Activated CD8-positive, alpha-beta memory T cell treated with anti-CD3 and anti-CD28 coated beads, Interleukin-2, amount 10 ng/mL, durations not matched to agents 7 days and 5 days (primary cell): ENCODE measurements at places on chromosomes 2 and 18. TPM values are rescaled to one million over a fixed set of nuclear protein-coding genes. Genes with fewer than 3 reads are reported as not detected.
A peak's percentile ranks its signal among the peaks of the same experiment; 100 is the strongest.

Gene FBXO41
- 28.2 TPM for total RNA-seq

Gene ZSWIM2
- not detected for total RNA-seq

Gene IL36RN
- total RNA-seq = not detected

Gene YIPF4
- total RNA-seq = 40.5 TPM

Gene KCNF1
- not detected for total RNA-seq

Gene VIL1
- total RNA-seq = 0.73 TPM

Gene SNORC
- total RNA-seq = 1.8 TPM

- H3K4me1 ChIP-seq = no peaks in the 10 kb centered on the region
- no peak overlapping the region for H3K4me3 ChIP-seq
- DNase-seq = no peak
Observed at GRCh38 chr18:37701967-37702366, 136.4 kb upstream of the CELF4 start.

DNA sequence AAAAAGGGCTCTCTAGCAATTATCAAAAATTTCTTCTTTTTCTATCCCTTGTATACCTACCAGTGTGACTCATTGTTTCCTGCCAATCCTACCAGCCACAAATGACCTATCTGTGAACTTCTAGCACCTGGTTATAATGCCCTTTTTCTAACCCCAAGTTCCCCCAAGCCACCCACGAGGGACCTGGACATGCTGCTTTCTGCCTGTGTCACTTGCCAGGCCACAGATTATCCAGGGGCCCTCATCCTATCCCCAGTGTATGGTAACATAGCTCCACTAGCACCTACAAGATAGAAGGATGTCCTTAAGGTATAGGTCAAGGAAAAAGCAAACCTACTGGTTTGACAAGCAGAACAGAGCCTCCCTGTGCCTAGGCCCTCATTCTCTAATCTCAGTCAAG lies 26.8 kb downstream of the AAK1 start:
- H3K36me3 ChIP-seq = peaks cover 38% of the 10 kb centered on the region
- H3K4me1 ChIP-seq = peaks cover 27% of the 10 kb centered on the region
- H3K27me3 ChIP-seq = no peaks in the 10 kb centered on the region
- H3K4me3 ChIP-seq = no peak overlapping the region

GRCh38 chr18:10100196-10100595 lies 186.4 kb downstream of the VAPA start:
- H3K27me3 ChIP-seq = no peaks in the 10 kb centered on the region
- H3K4me3 ChIP-seq = no peak overlapping the region
- H3K27ac ChIP-seq = no peak overlapping the region
- no peaks in the 10 kb centered on the region for H3K4me1 ChIP-seq
- DNase-seq = no peak
- no peaks in the 10 kb centered on the region for H3K36me3 ChIP-seq

GRCh38 chr18:7946734-7947377 lies 379.7 kb downstream of the PTPRM start:
- H3K36me3 ChIP-seq = no peaks in the 10 kb centered on the region
- no peaks in the 10 kb centered on the region for H3K4me1 ChIP-seq
- no peak for DNase-seq
- peak overlapping the region; percentile 44 for H3K4me3 ChIP-seq
- H3K27me3 ChIP-seq = no peaks in the 10 kb centered on the region

GRCh38 chr2:12412898-12413305 lies 303.8 kb upstream of the TRIB2 start:
- peak; percentile 46 for DNase-seq
- no peaks in the 10 kb centered on the region for H3K27me3 ChIP-seq
- H3K36me3 ChIP-seq = peaks cover 2% of the 10 kb centered on the region
- peak overlapping the region; percentile 44 for H3K27ac ChIP-seq
- H3K4me3 ChIP-seq = no peak overlapping the region

DNA sequence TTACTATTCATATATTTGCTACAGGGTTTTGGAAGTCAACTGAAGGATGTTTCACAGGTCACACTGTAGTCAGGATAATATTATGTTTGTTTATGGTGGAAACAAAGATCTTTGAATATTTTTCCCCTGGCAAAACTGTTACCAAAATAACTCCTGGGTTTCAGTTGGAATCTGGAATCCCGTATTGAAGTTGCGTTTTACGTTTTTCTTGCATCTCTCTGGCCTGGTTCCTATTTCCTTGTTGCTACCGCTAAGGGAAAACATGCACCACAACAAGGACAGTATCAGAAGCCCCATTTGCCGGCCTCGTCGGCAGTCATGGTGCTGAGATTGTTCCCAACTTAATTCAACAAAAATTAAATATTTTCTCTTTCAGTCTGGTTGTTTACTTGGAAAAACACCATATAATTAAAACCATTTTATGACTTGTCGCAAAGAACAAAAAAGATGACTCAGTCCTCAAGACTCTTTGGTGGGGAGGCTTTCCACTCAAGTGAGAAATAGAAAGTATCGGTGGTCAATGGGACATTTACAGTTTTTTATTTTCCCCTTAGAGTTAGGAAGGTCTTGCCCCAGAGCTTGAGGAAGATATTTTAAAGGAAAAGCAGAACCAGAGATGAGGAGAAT lies 42.3 kb downstream of the EN1 start:
- H3K4me3 ChIP-seq = no peak overlapping the region
- no peak overlapping the region for H3K27ac ChIP-seq
- peaks cover 47% of the 10 kb centered on the region for H3K27me3 ChIP-seq
- no peak for DNase-seq
- H3K36me3 ChIP-seq = no peaks in the 10 kb centered on the region

GRCh38 chr2:65562890-65563289 lies 130.5 kb upstream of the SPRED2 start:
- no peak overlapping the region for H3K27ac ChIP-seq
- no peak for DNase-seq
- no peak overlapping the region for H3K4me3 ChIP-seq
- H3K4me1 ChIP-seq = peaks cover 2% of the 10 kb centered on the region
- H3K36me3 ChIP-seq = no peaks in the 10 kb centered on the region

DNA sequence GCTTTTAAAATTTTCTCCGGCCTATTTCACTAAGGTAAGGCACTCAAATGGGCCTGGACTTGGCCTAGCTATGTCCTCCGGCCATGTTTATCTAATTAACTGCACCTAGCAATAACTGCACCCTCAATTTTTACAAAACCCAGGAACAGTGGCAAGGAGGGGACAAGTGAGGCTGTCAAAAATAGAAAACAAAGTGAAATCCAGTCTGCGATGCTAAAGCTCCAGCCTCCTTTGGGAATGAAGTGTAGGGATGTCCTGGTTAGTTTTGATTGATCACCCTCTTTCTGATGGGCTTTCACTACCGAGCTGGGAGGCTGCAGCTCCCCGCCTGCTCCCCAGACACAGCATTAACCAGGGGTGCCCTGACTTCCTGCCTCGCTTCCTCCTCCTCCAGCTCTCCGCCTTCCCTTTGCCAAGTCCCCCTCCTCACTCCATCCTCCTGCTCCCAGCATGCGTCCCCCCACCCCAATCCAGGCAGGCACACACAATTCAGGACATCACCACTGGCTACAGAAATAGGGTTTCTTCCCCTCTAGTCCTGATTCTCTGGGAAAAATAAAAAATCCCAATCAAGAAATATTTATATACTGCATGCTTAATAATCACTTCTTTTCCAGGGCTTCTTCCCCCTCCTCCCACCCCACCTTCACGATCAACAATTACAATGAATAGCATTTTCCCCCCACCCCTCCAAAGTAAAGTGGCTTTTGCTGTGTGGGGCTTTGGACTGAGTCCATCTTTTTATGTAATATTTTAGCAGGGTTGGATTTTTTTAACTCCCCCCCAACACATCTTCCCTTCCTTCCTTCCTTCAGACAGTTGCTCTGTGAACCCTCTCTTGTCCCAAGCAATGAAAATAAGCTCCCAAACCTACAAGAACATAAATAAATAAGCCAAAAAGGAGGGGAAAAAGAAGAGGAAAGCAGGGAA lies 3.3 kb upstream of the POU3F3 start:
- no peak overlapping the region for H3K27ac ChIP-seq
- no peak overlapping the region for H3K4me3 ChIP-seq
- H3K27me3 ChIP-seq = peaks cover 88% of the 10 kb centered on the region
- H3K36me3 ChIP-seq = peaks cover 8% of the 10 kb centered on the region
- H3K4me1 ChIP-seq = peaks cover 17% of the 10 kb centered on the region

GRCh38 chr2:134336352-134336751 lies 82.5 kb downstream of the MGAT5 start:
- H3K36me3 ChIP-seq = peaks cover 16% of the 10 kb centered on the region
- H3K4me1 ChIP-seq = peaks cover 2% of the 10 kb centered on the region
- H3K27me3 ChIP-seq = no peaks in the 10 kb centered on the region
- DNase-seq = no peak
- no peak overlapping the region for H3K27ac ChIP-seq

DNA sequence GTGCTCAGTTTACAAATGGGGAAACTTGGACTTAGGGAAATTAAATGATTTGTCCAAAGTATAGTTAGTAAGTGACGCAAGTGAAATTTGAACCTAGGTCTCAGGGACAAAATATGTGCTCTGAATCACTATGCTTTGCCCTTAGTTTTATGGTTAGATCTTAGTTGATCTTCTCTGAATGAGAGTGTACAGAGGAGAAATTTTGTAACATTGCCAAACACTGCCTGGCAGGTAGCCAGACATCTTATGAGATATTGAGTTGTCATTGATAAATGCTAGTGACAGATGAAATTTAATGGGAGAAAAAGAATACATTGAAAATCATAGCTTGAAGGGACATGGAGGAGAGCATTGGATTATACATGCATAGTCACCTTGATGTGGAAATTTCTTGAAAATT lies 91.4 kb downstream of the GALNT1 start:
- H3K4me3 ChIP-seq = no peak overlapping the region
- peaks cover 5% of the 10 kb centered on the region for H3K36me3 ChIP-seq
- no peak for DNase-seq
- H3K4me1 ChIP-seq = no peaks in the 10 kb centered on the region
- H3K27me3 ChIP-seq = no peaks in the 10 kb centered on the region

DNA sequence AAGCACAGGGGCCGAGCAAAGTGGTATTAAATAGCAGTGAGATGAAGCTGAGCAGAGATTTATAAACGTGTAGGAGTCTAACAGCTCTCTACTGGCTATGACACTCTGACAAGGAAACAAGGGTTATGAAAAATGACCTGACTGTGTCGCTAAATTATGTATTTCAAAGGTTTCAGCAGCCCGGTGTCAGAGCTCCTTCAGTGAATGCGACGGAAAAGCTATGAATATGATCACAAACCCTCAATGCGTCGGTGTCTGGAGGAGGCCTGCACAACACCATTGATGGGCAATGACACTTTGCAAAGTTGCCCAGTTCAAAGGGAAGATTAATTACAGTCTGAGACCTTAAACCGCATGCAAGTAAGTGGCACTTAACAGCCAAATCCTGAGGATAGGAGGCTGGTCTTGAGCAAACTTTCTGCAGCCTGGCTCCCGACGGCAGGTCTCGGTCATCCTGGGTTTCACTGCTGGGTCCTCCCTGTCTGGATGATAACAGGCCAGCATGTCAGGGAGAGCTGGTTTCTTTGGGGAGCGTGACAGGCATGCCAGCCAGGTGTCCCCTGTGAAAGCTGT lies 615.1 kb upstream of the SALL3 start:
- no peak overlapping the region for H3K27ac ChIP-seq
- H3K4me3 ChIP-seq = no peak overlapping the region
- no peaks in the 10 kb centered on the region for H3K27me3 ChIP-seq
- no peaks in the 10 kb centered on the region for H3K36me3 ChIP-seq

- no peak overlapping the region for H3K4me3 ChIP-seq
- H3K27ac ChIP-seq = no peak overlapping the region
- no peaks in the 10 kb centered on the region for H3K4me1 ChIP-seq
- H3K27me3 ChIP-seq = peaks cover 14% of the 10 kb centered on the region
- DNase-seq = no peak
Observed at GRCh38 chr18:49744376-49745008, 68.8 kb downstream of the ACAA2 start.

GRCh38 chr2:2845267-2845666 lies 514.2 kb upstream of the MYT1L start:
- H3K36me3 ChIP-seq = no peaks in the 10 kb centered on the region
- no peak for DNase-seq
- H3K4me3 ChIP-seq = no peak overlapping the region
- no peaks in the 10 kb centered on the region for H3K27me3 ChIP-seq

DNA sequence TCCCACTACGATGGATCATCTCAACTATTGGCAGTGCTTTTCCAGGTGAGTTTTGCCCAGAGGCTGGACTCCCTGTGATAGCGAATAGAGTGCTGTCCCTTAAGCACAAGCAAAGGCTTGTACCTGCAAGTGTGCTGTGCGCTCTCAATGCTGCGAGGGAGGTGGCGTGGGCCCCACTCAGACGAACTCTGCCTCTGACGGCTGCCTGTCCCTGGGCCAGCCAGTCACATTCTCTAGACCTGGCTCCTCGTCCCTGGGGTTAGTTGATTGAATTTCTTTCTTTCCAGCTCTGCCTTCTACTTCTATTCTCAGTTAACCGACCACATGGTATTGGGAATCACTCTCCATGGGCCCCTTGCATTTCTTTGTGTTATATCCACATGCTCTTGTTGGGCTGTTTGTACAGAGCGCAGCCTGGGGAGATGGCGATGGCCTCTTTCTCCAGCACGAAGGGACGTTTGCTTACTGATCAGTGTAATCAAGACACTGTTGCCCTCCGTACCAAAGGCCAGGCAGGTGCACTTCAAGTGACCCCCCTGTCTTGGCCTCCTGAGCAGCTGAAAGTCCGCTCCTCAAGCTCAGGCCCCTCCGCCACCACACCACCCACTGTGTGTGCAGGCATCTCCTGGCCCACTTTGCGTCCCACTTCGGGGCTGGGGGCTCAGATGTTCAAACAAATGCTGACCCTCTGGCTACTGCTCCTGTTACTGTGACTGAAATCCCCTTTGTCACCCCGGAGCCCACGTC lies 151.3 kb downstream of the ZNF236 start:
- no peak overlapping the region for H3K27ac ChIP-seq
- DNase-seq = peak; percentile 30
- no peaks in the 10 kb centered on the region for H3K4me1 ChIP-seq
- no peak overlapping the region for H3K4me3 ChIP-seq
- H3K27me3 ChIP-seq = no peaks in the 10 kb centered on the region

DNA sequence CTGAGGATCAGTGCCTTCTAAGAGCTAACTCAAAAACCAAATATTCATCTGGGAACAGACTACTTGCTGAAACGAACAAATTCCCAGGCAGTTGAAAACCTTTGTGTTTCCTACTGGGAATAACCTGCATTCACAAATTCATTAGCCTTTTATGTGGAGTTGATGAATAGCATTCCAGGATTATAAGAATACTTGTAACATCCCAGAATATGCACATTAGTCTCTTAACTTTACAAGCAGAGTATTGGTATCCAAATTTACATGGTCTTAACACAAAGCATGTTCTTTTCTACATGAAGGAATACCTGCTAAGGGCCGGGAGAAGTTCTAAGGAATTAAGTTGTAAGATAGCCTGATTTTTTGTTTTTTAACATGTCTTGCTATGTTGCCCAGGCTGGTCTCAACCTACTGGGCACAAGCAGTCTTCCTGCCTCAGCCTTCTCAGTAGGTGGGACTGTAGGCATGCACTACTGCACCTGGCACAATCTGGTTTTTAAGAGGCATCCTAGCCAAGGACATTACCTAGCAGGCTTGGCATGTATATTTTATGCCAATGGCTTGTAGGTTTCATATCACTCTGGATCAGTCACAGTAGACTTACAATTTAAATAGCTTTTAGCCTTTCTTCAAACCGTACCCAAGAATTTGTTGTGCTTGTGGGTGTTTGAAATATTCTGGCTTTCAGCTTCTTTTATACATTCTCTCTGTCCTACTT lies 50.7 kb downstream of the MGAT5 start:
- H3K4me1 ChIP-seq = peaks cover 31% of the 10 kb centered on the region
- H3K27me3 ChIP-seq = peaks cover 3% of the 10 kb centered on the region
- H3K36me3 ChIP-seq = peaks cover 17% of the 10 kb centered on the region
- no peak overlapping the region for H3K27ac ChIP-seq
